ENCODE measurements at places on chromosomes 7 and 10.
A peak's percentile ranks its signal among the peaks of the same experiment; 100 is the strongest.

DNA sequence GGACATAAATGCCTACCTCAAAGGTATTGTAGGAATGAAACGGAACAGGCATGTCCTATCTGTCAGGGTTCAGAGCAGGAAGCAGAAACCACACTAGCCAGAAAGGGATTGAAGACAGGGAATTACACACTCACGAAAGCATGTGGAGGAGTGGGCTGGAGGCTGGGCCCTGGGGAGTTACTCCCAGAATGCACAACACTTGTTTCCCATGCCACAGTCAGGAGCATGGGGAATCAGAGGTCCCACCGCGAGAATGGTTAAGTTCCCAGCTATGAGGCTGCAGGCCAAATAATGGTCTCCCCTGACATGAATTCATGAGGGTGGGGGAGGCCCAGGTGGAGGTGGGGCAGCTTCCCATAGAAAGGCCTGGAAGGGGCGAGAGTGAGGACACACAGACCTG, 212.7 kb downstream of the HERPUD2 start:
- DNase-seq, result no peak

GRCh38 chr10:97726636-97727178, 10.2 kb upstream of the ZFYVE27 start:
- DNase-seq, result no peak

DNA sequence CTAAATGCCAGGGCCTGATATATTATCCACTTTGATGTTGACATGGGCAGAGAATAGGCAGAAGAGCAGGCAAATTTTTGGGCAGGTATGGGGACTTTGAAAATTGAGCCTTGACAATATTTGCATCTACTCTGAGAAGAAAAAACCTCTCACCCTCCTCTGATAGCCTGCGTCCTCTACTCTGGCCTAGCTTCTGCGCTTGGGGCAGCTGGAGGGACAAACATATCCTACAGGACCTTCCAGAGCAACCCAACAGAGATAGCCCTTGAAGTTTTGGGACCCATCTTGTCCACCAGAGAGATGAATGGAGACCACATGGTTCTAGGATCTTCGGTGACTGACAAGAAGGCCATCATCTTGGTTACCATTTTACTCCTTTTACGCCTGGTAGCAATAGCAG, at the start of gene TAS2R60:
Gene TAS2R60 (plus strand): TSS at position 301 of the 400 bp plus-strand sequence. CDS start 0 bp downstream, at position 301.
- no peak for DNase-seq

GRCh38 chr7:67631476-67631875, 634.8 kb downstream of the TYW1 start:
- no peak for DNase-seq

DNA sequence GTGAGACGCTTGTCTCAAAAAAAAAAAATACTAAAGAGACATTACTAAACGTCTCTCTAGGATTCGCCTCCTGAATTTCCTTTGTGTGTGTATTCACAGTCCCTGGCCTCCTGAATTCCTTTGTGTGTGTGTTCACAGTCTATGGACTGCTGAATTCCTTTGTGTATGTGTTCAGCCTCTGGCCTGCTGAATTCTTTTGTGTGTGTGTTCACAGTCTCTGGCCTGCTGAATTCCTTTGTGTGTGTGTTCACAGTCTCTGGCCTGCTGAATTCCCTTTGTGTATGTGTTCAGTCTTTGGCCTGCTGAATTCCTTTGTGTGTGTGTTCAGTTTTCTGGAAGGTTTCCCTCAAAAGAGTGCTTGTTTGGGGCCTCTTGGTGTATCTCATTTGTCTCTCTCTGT, 8.2 kb downstream of the BMS1 start:
- no peak for DNase-seq

GRCh38 chr7:23004247-23004520, 9.7 kb downstream of the HYCC1 start:
- DNase-seq, result no peak

DNA sequence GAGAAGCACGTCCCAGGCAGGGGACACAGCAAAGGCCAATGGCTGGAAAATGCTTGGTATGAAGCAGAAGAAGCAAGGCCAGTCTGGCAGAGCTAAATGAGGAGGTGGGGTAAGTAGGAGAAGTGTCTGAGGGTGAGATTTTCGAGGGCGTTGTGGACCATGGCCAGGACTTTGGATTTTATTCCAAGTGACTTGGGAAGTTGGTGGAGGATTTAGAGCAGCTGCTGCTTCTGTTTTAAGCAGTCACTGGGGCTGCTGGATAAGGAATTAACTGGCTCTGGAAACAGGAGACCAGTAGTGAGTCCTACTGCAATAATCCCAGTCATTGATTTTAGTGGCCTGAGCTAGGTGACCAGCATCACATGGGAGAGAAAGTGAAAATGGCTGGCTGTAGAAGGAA, 67.6 kb upstream of the GSDME start:
- DNase-seq, result no peak

- no peak for DNase-seq
Observed at GRCh38 chr7:1567049-1567771, 2.6 kb downstream of the PSMG3 start.

- no peak for DNase-seq
Observed at GRCh38 chr10:44379907-44380306, 5.0 kb downstream of the CXCL12 start.

- DNase-seq, result no peak
Observed at GRCh38 chr7:135380351-135380750, 129.6 kb downstream of the CNOT4 start.

GRCh38 chr7:69403169-69403568, 195.1 kb upstream of the AUTS2 start:
- peak; percentile 27 for DNase-seq

GRCh38 chr7:2736411-2736914, 48.5 kb downstream of the AMZ1 start:
- no peak for DNase-seq

DNA sequence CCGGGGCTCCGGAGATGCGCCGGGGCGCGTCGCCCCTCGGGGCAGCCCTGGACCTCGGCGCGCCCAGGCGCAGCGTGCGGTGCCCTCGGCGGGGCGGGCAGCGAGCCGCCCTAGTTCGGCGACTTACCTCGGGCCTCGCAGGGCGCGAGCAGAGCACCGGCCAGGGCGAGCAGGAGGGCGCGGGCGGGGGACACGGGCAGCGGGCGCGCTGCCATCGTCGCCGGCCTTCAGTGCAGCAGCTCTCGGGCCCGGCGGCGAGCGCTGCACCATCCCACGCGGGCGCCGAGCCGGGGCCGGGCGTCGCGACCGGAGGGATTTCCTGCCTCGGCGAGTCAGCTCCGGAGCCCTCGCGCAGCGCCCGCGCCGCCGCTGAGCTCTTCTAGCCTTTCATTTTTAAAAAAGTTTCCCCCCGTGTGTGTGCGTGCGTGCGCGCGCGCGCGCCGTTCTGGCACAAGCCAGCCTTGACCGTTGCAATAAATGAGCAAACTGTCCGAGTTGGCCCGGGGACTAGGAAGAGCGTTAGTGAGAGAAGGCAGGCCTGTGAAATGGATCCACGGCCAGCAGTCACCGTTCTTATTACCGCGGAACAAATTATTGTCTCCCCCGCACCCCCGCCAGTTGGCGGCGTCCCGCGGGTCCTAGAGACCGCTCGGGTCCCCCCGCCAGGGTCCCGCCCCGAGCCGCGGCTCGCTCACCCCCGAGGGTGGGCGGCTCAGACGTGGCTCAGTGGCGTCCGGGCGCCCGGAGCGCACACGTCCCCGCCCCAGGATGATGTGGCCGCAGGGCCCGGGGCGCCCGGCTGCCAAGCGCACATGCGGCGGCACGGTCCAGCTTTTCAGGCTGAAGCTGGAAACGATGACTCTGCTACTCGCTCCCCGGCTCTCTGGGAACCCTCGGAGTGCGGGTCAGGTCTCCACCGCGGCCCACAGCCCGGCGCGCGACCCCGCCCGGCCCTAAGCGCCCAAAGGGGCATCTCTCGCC, at the start of gene ADAM12:
Gene ADAM12 (minus strand): TSS at position 547 of the 981 bp plus-strand sequence. CDS start 332 bp downstream, at position 215.
- DNase-seq, result no peak

DNA sequence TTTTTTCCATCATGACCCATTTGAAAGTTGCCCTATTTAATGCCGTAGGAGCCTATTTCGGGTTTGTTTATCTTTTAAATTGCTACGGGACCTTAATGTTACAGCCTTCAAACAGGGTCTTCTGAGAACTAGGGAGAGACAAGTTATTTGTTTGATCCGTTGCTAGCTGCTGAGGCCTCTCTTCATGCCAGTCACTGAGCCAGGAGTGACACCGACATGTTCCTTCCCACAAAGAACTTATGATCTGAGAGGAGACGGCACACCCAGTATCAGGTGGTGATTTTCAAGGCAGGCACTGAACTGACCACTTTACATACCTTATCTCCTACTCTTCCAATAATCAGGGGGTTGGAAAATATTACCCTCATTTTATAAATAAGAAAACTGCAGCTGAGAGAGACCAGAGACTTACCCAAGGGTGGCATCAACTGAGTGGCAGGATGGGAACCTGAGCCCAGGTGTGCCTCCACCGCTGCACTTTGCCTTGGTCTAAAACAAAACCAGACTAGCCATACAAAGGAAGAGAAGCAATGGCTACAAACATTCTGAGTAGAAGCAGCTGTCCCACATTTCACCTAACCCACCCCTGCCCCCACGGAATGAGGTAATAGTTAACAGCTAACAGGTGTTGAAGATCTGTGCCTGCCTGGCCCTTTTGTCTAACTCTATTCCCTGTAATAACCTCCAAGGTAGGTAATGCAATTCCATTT, 40.5 kb downstream of the PPP1R3C start:
- no peak for DNase-seq

- DNase-seq, result no peak
Observed at GRCh38 chr10:54650547-54650946, 150.5 kb downstream of the PCDH15 start.

Measured in GM12891 (cell line).